ENCODE measurements at places on chromosomes 16 and 17.

DNA sequence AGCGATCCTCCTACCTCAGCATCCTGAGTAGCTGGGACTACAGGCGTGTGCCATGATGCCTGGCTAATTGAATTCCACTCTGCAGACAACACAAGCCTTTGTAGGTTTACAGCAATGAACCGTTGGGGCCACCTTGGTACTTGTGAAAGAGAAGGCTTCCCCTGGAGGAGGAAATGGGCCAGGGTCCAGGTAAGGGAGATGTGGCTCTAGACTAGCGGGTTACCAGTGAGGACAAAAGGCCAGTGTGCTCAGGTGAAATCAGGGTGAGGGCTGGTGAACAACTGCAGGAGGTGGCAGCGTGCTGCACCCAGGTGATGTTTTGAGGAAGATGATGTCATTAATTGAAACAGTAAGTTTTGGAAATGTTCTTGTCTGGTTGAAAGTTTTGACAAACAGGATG is 6.7 kb downstream of the SDR42E1 start:
- DNase-seq = no peak

- DNase-seq = no peak
Observed at GRCh38 chr17:82463925-82464566, 5.5 kb downstream of the NARF start.

GRCh38 chr16:72085002-72085401 is 8.4 kb downstream of the TXNL4B start:
- DNase-seq = no peak

DNA sequence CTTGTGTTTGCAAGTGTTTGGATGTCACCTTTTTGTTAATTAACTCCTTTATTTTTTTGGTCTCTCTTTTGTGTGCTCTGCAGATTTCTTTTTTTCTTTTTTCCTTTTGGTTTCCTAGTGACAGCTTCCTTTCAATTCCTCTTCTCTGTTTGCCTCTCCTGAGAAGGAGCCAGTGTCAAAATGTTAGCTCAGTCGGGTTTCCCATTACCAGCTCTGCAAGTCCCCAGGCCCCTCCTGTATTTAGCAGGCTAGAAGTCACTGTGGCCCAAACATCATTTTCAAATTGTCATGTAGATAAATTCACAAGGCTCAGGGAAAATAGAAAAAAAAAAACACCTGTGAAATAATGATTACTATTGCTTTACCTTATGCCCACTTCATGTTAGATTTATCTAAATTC is 1621.6 kb downstream of the CDH8 start:
- DNase-seq = no peak

DNA sequence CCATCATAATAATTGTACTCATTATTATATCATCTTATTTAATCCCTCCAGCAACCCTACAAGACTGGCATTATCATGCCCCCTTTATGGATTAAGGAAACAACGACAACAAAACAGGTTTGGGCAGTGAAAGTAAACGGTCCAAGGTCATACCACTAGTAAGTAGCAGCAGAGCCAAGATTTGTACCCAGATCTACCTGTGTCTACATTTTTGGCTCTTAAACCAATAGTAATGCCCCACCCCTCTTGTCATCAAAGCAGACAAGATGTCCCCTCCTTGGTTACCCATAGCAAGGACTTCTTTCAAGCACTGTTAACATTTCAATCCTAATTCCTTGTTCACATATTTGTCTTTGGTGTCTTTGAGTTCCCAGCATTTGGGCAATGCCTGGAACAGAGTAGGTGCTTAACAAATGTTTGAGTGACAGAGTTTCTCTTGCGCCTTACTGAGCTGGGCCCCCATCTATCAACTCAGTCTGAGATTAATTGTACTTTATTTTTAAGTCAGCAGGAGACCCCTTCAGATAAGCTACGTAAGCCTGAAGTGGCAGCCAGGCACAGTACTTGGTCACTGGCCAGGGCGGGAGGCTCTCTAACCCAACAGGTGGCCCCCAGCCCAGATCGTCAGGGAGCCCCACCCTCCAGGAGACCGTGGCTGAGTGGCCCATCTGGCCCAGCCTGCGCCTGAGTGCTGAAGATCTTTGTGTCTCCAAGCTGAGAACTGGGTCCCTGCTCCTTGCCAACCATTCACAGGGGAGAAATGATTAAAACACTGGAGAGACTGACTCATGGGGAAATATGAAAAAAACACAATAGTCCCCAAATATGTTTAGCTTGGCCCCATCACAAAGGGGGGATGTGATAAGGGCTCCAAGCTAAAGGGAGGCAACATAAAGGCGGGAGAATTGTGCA is 75.8 kb downstream of the AXIN2 start:
- DNase-seq = no peak

- no peak for DNase-seq
Observed at GRCh38 chr16:90084215-90084950, 7.3 kb upstream of the PRDM7 start.
